Temporal lobe (tissue), 4 donors: ENCODE measurements at places on chromosomes 12 and 14. TPM values are rescaled to one million over a fixed set of nuclear protein-coding genes. Genes with fewer than 3 reads are reported as not detected.

The RNASE3 gene
- not detected for total RNA-seq

The SIX1 gene
- total RNA-seq, result 1.2 TPM

The TMCC3 gene
- total RNA-seq, result 11.8 TPM

The LTB4R2 gene
- total RNA-seq, result 1.2 TPM

The CATSPERB gene
- 0.74 TPM for total RNA-seq

The P3H3 gene
- 10.8 TPM for total RNA-seq

The TAS2R13 gene
- 5.2 TPM for total RNA-seq

The SVOP gene
- total RNA-seq, result 38.4 TPM

The GRIP1 gene
- total RNA-seq, result 77.9 TPM
